ENCODE measurements at places on chromosomes 12 and 14. TPM values are rescaled to one million over a fixed set of nuclear protein-coding genes. Genes with fewer than 3 reads are reported as not detected.

The AREL1 gene
- 37.2 TPM for total RNA-seq

The IL22 gene
- total RNA-seq, result not detected

The P2RX2 gene
- total RNA-seq, result not detected

The PARPBP gene
- total RNA-seq, result 9.0 TPM

The CKB gene
- total RNA-seq, result 1,501 TPM

DNA sequence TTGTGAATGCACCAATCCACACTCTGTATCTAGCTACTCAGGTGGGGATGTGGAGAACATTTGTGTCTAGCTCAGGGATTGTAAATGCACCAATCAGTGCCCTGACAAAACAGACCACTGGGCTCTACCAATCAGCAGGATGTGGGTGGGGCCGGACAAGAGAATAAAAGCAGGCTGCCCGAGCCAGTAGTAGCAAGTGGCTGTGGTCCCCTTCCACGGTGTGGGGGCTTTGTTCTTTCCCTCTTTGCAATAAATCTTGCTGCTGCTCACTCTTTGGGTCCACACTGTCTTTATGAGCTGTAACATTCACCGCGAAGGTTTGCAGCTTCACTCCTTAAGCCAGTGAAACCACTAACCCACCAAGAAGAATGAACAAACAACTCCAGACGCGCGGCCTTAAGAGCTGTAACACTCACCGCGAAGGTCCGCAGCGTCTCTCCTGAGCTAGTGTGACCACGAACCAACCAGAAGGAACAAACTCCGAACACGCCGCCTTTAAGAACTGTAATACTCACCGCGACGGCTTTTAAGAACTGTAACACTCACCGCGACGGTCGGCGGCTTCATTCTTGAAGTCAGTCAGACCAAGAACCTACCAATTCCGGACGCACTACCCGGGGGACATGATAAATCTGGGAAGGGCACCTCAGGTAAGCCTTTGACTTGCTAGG lies 4.6 kb upstream of the LDHB start:
- H3K4me3 ChIP-seq, result no peak overlapping the region
- DNase-seq, result no peak
- no peaks in the 10 kb centered on the region for H3K36me3 ChIP-seq
- no peaks in the 10 kb centered on the region for H3K27me3 ChIP-seq

DNA sequence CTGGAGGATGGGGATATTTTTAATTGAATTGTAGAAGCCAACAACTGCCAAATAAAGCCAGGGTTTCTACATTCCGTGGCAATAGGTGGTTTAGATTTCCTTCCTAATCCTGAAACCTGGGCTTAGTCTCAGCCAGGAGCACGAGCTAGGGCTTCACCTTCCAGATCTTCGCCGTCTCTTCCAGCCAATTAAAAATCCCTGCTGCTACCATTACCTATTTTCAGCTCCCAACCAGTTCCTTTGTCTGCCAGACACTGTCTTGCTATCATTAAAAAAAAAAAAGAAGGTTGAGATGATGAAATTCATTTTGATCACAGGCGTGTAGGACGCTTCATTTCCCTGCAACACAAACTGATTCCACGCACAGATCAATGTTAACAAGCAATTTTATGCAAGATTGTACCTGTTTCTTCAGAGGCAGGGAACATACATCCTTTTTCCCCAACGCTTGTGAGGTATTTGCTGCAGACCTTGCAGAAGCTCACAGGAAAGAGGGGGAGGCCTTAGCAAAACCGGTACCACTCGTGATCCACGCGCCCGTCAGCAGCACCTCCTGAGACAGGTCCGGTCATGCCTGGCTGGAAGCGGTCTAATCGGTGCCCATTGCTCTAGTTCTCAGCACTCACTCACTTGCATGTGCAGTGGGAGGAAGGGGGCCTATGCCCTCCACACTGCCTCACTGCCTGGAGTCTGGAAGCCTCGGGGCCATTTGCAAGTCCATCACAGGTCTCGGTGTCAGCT lies 65.1 kb downstream of the SLC6A12 start:
- no peak overlapping the region for H3K27ac ChIP-seq
- DNase-seq, result no peak
- no peak overlapping the region for H3K4me3 ChIP-seq
- H3K4me1 ChIP-seq, result peaks cover 3% of the 10 kb centered on the region
- H3K36me3 ChIP-seq, result no peaks in the 10 kb centered on the region
- no peaks in the 10 kb centered on the region for H3K27me3 ChIP-seq

DNA sequence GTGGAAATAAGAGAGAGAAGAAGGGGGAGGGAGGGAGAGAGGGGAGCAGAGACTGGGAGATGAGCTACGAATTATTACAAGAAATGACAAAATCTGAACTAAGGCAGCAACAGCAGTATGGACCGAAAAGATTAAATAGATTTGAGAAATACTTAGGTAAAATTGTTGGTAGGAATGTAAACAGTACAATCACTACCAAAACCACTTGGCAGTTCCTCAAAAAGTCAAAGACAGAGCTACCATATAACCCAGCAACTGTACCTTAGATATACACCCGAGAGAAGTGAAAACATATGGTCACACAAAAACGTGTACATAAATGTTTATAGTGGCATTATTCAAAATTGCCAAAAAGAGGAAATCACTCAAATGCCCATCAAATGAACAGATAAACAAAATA lies 14.1 kb downstream of the KRAS start:
- H3K4me1 ChIP-seq, result no peaks in the 10 kb centered on the region
- no peak for DNase-seq
- H3K4me3 ChIP-seq, result no peak overlapping the region
- no peak overlapping the region for H3K27ac ChIP-seq
- H3K27me3 ChIP-seq, result no peaks in the 10 kb centered on the region

DNA sequence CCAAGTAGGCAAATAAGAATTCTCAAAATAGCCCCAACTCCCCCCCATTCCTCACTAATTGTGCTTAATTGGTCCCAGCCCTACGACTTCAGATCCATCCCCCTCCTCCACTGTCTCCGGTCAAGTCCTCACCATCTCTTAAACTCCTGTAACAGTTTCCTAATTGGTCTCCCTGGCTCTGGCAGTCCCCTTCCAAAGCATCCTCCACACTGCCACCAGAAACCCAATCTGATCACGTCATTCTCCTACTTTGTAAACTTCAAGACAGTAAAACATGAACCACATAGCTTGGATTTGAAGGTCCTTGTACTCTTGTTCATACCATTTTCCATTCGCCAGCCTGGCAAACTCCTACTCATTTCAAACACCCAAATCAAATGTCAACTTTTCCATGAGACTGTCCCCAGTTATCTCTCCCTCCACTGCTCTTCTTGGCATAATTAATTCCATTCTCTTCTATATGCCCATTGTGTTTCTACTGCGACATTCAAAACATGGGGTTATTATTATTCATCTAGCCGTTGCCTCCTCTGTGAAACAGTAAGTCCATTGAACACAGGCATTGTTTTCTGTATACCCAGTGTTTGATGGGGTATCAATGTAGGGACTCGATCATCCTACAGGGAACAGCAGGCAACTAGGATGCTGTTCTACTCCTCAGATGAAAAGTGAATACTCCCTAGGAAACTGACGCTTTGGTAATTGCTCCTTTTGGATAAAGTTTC lies 104.6 kb downstream of the EGLN3 start:
- no peaks in the 10 kb centered on the region for H3K36me3 ChIP-seq
- H3K27ac ChIP-seq, result no peak overlapping the region
- H3K4me3 ChIP-seq, result no peak overlapping the region
- no peaks in the 10 kb centered on the region for H3K27me3 ChIP-seq
- no peak for DNase-seq

DNA sequence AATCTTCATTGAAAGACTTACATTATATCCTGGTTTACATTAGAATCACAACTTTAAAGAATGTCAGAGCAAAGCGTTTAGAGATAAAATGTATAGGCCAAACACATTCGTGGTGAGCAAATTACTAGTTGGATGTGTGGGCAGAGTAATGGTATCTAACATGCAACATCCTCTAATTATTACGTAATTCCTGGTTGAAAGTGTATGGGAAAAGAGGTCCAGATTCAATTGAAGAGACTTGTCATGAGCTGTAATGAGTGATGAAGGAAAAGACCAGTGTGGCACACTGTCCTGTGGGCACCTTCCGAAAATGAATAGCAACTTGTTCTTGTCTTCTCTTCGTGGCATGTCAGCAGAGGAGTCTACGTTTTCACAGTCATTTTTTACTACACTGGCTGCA lies 192.8 kb downstream of the LRIG3 start:
- no peak overlapping the region for H3K27ac ChIP-seq
- no peak for DNase-seq
- H3K4me1 ChIP-seq, result no peaks in the 10 kb centered on the region
- H3K27me3 ChIP-seq, result no peaks in the 10 kb centered on the region
- no peaks in the 10 kb centered on the region for H3K36me3 ChIP-seq
- H3K4me3 ChIP-seq, result no peak overlapping the region

DNA sequence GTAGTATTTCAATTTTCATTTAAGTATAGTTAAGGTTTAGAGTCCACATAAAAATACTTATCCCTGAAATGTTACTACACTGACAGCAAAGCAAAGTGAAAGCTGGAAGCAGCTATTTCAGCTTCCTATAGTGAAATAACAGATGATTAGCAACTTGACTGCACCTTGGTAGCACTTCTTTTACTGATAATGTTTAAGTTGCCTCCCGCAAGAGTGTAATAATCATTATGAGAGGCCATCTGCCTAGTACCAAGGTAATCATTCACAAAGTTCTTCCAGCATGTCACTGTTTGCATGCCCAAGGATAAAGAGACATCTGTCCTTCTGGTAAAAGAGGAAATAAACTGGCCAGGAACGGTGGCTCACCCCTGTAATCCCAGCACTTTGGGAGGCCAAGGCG lies 69.8 kb downstream of the LIN7A start:
- no peaks in the 10 kb centered on the region for H3K4me1 ChIP-seq
- no peaks in the 10 kb centered on the region for H3K36me3 ChIP-seq
- no peak overlapping the region for H3K4me3 ChIP-seq
- no peak for DNase-seq
- H3K27me3 ChIP-seq, result no peaks in the 10 kb centered on the region
- H3K27ac ChIP-seq, result no peak overlapping the region

DNA sequence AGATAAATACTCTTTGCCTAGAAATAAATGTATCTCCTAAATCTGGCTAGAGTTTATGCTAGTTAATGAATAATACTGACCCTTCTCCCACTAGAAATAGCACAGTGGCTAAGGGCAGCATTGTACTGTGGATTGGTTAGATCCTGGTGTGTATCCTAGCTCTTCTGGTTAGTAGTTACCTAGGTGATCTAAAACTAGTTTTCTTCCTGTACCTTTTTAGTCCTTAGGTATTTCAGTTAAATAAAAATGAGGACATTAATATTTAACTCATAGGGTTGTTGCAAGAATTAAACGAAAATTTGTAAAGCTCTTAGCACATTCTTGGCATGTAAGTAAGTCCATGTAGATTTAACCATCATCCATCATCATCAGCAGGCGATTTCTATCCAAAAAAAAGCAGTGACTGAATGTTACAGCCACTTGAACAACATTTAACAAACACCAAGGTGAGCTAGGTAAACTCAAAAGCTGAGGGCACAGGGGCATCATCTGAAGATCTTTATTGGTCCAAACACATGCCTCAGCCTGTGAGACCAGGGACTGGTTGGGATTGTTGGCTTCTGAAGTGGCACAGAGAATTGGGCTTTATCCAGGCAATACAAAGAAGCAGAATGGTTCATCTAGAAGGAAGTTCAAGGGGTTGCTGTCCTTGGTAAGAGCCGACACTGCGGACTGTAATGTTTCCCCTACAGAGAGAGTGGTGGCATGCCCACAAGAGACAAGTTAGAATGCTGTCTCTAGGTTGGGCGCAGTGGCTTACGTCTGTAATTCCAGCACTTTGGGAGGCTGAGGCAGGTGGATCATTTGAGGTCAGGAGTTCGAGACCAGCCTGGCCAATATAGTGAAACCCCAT lies 100.8 kb downstream of the GAS2L3 start:
- no peaks in the 10 kb centered on the region for H3K4me1 ChIP-seq
- no peak overlapping the region for H3K4me3 ChIP-seq
- H3K36me3 ChIP-seq, result no peaks in the 10 kb centered on the region
- no peak for DNase-seq

DNA sequence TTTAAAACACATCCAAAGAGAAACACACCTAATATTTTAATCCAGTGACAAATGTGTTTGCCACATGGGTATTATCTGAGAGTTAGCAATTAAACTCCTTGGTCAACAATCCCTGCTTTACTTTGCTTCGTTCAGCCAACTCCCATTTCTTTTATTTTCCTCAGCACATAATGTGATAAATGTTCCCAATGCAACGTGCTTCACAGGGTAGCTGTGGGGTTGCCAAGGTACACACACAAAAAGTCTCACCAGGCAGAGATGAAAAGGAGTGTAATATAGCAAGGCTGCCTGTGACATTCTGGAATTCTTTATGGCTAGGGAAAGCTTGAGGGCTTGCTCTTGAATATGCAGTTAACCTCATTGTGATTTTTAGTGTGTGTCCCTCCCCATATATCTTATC lies 208.0 kb upstream of the DIO2 start:
- no peaks in the 10 kb centered on the region for H3K36me3 ChIP-seq
- no peak for DNase-seq
- no peaks in the 10 kb centered on the region for H3K4me1 ChIP-seq
- H3K27ac ChIP-seq, result no peak overlapping the region
- no peaks in the 10 kb centered on the region for H3K27me3 ChIP-seq
